ENCODE measurements at places on chromosomes 6 and 20. TPM values are rescaled to one million over a fixed set of nuclear protein-coding genes. Genes with fewer than 3 reads are reported as not detected.

DNA sequence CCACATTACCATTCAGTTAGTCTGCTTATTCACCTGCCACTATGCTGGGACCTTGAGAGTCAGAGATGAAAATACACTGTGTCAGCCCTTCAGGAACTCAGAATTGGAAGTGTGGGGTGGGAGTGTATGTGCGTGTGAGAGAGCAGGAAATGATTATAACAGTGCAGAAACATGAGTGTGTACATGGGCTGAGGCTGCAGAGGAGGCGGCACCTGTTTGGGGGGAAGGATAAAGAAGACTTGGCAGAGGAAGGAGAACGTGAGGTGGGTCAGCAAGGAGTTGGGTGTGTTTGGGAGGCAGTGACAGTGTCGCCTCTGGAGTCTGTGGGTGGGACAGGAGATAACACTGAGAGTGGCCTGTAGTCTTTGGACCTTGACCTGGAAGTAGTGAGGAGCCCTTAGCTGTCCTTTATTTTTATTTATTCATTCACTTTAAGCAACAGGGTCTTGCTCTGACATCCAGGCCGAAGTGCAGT is 3.1 kb downstream of the CHMP4B start:
- DNase-seq, result peak; percentile 74

The LY6G6C gene
- total RNA-seq, result not detected

DNA sequence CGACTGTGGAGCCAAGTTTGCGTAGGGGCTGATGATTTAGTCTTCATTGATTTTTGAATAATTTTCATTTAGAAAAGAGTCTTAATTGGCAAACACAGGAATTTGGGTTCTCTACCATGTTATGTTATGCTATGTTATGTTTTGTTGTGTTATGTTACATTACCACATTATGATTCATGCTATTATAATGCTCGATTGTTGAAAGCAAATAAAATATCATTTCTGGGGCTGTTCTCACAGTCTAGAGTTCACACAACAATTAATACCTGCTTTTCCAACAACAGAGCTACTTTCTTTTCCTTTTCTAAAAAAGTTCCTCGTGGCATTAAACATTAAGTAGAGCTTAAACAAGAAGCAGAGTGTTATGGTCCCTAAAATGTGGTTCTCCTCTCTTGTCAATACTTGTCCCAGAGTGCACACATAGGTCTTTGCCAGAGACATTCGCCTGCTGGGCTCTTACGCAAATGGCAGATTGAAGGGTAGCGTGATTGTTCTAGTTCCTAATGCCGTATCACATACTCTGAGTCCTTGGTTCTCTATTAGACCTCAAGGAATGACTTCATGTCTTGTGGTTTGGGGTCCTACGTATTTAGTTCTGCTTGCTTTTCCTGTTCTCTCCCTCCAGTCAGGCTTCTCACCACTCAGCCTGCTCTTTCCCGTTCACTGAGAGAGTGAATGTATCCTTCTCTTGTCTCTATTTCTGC is 370.3 kb downstream of the CD109 start:
- DNase-seq, result no peak

The ZC2HC1B gene
- total RNA-seq, result not detected

DNA sequence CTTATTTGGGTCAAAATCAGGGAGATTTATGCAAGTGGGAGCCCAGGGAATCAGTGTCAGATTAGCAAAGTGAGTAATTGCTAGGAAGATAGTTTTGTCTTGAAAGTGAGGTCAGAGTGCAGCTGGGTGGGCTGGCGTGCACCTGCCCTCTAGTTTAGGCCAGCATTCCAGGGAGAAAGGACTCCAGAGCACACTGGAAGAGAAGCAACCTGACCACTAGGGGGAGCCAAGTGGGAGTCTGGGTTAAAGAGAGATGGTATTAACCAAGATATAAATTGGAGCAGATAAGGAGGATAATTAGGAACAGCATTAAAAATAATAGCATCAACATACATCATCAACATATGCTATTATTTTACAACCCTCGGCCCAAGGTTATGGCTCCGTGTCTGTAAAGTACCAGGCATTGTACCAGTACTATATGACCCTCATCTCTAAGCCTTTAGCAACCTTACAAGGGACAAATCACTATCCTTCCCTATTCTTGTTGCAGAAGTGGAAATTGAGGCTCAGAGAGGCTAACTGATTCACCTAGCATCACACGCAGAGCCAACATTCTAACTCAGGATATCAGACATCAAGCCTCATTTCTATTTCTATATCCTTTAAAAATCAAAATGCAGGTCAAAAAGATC is 57.8 kb downstream of the SLC2A10 start:
- peak; percentile 63 for DNase-seq

The SPATS1 gene
- not detected for total RNA-seq

DNA sequence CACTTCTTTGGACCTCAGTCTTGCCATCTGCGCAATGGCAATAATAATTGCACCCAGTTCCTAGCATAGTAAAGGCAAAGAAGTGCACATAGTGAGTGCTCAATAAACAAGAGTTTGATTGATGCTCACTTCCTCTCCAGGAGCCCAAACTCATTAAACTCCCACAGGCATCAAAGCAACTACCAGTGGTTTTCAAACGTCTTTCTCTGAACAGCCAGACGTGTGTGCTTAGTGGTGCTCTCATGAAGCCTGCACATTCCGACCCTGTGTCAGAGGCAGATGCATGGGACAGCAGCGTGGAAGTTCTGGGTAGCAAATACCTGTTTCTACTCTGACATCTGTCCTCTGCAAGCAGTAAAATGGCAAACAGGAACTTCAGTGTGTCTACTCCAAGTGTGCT is 146.3 kb upstream of the MAFB start:
- DNase-seq, result no peak

DNA sequence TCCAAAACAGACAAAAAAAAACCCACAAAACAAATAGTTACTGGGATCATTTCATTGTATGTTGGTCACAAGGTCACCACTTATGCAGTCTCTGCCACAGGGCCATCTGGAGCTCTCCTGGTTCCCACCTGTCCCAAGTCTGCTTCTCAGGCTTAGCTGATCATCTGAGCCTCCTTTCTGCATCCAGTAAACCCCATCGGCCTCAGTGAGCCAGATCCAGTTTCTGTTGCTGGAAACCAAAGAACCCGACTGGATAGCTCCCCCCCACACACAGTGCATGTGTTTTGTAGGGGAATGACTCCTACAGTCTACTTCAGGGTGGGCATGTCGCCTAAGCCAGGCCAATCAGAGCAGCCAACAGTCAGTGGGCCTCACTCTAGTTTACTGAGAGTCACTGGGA is 233.3 kb downstream of the PREX1 start:
- DNase-seq, result no peak

- no peak for DNase-seq
Measured at GRCh38 chr6:122766256-122766655, 13.3 kb upstream of the FABP7 start.

Measured in dermis blood vessel endothelial cell (primary cell).